Stimulated activated CD4-positive, alpha-beta T cell treated with anti-CD3 and anti-CD28 coated beads, Interleukin-4, amount 100 ng/mL, for 1 hour (primary cell): ENCODE measurements at places on chromosomes 2 and 18.

DNA sequence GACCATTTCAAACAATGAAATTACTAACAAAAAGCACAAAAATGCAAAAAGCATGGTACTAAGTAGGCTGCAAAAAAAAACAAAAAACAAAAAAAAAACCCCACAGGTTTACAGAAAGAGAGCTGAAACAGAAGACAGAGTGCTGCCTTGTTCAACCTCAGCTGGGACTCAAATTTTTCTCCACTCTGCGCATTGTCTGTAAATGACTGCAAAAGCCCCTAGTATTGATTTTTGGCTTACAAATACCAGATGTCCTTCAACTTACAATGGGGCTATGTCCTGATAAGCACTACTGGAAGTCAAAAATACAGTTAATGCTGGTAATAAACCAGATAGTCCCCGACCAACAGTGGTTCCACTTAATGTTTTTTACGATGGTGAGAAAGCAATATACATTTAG, 42.2 kb downstream of the UBE2E3 start:
- no peak for DNase-seq

DNA sequence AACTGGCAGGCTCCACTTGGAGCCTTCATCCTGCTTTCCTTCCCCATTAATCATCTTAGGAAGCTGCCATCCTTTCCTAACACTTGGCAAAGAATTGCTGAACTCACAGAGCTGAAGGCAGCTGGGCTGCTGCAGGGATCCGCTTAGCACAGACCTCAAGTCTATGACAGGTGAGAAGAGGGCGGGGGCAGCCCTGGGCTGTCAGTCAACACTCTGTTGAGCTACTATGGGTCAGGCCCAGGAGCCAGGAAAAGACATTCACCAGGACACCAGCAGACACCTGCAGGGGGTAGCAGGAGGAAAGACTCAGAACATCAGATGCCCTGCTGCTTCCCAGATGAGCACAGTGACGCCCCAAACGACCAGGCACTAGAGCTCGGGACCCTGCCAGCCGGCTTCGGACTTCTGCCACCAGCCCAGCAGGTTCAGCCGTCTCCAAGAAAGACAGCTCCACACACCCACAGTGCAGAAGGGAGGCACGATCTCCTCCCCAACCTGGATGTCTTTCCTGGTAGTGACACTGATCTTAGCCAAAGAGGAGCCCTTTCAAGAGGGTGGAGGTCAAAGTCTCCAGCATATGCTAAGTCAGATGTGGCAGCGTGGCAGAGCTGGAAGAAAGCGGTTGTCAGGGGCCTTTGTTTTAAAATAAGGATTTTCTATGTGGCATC, 55.2 kb downstream of the SNORC start:
- DNase-seq: no peak

DNA sequence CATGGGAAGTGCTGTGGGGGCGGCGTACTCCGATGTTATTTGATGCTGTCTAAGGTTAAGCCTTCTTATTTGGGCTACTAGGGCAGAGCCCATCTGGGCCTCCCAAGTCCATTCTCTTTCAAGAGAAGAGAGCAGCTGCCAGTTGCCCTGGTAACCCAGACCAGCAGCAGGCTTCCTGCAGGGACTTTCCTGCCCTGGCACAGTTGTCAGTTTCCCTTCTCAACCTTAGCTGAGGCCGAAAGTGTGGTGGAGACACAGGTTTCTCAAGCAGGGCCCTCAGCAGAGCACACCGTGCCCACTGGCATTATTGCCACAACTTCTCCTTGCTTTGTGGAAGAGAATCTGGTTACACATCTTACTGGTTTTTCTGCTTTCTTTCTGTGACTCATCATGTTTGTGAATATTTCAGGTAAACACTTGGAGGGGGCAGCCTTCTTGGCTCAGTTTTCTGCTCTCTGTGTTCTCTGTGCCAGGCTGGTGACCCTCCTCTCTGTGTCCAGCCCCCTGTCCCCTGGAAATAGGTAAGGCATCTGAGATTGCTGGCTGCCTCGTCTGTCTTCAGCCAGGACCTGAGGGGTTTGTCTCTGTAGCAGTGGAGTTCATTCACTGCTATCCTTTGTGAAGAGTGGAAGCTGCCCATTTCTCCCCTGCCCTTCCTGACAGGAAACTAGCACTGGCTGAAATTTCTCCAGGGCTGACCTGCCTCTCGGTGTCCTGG, 111.0 kb downstream of the B3GNT2 start:
- peak; percentile 17 for DNase-seq

DNA sequence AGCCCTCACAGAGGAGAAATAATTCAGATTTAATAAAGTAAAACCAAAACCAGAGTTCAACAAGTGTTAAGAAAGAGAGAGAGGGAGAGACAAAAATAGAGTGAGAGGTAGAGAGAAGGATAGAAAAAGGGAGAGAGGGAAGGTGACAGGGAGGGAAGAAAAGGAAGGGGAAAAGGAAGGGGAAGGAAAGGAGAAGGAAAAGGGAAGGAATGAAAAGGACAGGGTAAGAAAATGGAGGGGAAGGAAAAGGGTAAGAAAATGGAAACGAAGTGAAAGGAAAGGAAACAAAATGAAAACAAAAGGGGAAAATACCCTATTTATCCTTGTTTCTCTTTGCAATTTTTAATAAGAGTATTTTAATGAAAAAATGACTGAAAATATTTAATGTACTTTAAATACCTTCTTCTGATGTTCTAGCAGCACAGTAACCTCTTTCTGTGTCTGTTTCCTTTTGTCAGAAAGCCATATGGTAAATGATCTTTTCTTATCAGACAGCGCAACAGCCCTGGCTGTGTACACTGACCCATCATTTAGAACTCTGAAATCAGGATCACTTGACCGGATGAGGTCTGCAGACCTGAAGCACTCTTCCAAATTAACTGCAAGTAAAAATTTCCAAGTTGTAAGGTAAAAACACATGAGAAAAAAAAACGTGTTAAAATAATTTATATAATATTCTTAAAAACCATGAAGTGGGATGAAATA, 11.8 kb downstream of the DSC3 start:
- no peak for DNase-seq

DNA sequence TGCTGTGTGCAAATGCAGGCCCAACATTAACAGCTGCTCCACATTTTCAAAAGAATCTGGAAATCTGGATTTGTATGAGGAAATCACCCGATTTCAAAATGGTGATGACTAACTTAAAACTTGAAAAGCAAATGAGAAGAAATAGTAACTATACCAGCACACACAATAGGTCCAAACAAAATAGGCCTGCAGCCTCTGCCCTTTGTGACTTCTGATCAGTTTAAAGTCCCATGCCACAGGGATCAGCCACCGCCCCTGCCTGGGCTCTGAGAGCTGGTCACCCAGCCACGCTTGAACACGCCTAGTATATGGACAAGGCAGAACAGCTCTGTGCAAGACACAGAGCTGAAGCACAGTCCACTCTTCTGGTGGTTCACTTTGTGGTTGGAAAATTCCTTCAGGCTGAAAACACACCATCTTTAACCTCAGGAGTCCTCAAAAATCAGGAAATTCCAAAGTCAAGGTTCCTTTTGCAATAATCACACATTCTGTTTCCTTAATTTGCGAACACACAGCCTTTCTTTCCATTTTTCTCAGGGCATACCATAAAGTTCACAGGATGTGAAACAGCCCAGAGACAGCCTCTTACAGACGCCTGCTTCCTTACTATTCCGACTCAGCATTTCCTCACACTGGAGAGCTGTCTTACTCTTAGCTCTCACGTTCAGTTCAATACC, 150.1 kb upstream of the RIOK3 start:
- DNase-seq: no peak

DNA sequence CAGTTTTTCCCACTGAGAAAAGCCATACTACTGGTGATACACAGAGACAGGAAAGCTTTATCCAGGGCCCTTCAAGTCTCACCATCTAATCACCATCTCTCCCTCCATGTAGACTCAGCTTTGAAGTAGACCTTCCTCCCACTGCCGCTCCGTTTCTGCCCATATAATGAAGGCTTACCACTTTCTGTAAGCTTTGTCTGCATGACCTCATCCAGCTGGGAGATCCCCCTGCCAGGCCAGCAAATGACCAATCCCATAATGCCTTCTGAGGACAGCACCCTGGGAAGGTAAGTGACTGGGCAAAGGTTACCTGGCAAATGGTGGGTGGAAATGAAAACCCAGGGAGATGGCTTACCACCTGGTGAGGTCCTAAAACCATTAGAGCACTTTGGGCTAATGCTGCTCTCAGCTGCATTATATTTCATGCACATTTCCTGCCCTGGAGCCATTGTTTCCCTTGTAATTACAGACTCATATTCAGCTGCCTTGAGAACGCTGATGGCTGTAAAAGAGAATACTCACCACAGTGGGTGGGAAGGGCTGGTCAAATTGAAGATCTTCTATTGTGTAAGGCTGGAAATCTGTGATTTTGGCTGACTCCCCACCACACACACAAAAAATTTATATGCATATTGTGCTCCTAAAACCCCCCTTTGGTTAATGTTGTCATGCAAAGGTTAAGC, 350.7 kb upstream of the SYT4 start:
- DNase-seq: no peak

DNA sequence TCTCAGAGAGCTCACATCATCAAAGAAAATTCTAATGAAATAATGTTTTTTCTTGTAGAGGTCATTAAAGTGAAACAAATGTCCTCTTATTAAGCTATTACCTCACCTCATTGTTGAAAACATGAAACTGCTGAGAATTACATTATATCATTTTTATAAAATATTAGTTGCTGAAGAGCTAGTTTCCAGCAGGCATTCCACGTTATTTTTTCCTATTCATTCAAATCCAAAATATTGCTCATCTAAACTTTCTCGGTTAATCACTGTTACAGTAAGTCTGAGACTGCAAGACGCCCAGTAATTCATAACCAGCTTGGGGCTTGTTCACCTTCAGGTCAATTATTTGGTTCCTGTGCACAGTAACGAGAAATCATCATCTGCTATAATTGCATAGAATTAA, 138.5 kb upstream of the RASGRP3 start:
- DNase-seq: no peak

DNA sequence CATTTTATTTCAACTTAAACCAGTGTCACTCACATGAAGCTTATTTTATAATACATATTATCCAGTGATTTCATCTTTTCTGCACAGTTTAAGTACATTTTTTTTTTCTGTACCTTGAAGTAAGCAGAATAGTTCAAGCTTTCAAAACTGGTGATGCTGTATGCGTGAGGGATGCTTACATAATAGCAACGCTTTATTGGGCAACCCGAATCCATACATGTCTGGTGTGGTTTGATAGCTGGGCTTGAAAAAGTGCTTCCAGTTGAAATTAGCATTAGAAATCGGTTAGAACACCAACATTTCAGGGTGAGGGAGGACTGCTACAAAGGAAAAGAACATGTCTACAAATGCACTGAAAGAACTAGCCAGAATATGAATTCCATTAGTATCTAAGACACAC, 117.4 kb downstream of the MBP start:
- DNase-seq: no peak

GRCh38 chr2:37471994-37472393, 127.6 kb downstream of the QPCT start:
- no peak for DNase-seq

DNA sequence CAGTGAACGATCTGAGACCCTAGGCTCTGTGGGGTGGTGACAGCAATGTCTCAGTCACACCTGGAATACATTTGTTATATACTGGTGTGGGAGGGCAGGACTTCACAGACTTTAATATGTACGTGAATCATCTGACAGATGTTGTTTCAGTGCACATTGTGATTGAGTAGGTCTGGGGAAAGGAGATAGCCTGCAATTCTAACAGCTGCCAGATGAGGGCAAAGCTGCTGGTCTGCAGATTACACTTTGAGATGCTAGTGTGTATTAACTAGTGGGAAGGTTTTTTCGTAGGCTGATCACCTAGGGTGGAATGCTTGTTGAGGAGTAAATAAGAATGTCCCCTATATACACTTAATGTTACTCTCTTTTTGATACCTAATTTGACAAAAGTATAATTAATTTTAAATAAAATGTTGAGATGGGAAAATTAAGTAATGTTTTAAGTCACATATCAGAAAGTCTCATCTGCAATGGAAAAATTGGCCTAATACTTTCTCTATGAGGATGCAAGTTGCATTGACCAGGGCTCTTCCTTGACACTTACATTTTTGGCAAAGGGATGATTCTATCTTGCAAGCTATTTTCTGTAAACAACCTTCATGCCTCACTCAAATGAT, 496.9 kb upstream of the HNMT start:
- no peak for DNase-seq

DNA sequence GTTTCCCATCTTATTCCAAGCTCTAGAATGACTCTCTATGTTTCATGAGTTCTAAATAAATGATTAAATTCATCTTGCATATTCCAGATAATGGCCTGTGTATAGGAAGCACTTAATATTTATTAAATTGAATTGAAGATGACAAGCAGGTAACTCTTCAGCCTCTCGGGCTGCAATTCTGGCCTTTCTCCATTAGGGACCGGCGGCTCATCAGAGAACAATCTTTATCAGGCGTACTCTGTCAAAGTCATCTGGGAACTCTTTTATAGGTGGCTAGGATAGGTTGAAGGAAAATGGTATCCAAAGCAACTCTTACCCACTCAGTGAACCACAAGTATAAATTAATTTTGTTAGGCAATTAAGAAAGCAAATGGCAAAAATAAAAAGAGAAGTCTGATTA, 308.5 kb downstream of the NOL4 start:
- no peak for DNase-seq

- no peak for DNase-seq
Measured at GRCh38 chr2:11708106-11708505, 38.1 kb upstream of the NTSR2 start.

GRCh38 chr2:105647731-105648130, 97.0 kb upstream of the NCK2 start:
- no peak for DNase-seq

DNA sequence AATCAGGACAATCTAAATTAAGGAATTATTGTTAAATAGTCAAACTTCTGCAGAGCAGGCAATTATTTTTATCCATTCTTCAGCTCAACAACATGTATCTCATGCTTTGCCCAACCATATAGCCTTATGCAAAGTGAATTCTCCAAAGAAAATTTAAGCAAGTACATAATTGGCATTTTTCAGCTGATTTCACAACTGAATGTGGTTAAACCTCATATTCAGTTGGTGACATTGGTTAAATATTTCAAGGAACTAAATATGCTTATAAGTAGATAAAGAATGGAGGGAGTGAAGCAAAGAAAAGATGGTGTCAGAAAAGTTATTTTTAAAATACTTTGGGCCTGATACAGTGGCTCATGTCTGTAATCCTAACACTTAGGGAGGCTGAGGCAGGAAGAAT, 816.2 kb downstream of the NRXN1 start:
- DNase-seq: no peak

- DNase-seq: no peak
Measured at GRCh38 chr18:43692099-43692690, 414.9 kb upstream of the SYT4 start.

GRCh38 chr2:62540408-62541168, 34.6 kb upstream of the TMEM17 start:
- no peak for DNase-seq
